Activated naive CD4-positive, alpha-beta T cell treated with Interleukin-2 at 50 U/mL for 16 hours (primary cell): ENCODE measurements at places on chromosomes 6 and 20.

DNA sequence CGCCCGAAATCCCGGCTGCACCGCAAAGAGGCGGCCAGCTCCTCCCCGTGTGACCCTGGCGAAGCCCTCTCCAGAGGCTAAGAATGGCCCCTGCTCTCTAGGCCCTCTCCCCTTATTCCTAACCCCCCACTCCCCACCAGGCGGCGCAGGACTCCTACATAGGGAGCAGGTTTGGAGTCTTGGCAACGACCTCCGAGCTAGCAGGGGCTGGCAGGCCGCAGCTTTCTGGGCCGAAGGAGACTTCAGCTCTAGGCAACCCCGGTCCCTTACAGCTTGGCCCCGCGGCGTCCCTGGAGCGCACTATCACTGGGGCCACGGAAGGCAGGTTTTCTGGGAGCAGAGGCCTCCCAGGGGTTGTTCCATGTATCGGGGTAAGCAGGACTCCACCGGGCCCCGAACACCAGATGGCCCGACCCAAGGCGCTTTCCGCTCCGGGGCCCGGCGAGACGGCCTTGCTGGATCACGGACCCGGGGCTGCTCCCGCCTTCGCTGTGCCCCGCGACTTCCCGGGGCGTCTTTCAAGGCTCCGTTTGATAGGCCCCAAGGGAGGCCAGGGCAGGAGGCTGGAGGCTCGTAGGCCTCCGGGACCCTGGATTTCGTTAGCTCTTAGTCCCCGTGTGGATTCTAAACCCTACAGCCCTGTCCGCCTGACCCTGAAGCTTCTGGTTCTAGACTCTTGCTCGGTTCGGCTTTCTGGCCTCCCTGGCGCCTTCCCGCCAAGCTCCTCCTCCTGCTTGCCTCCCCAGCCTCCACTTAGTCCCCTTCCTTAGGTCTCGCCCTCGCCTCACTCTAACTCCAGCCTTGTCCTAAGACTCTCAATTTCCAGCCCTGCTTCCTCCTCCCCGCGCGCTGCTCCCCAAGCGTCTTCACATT lies 1.9 kb downstream of the SLC32A1 start:
- DNase-seq, result peak; percentile 50

DNA sequence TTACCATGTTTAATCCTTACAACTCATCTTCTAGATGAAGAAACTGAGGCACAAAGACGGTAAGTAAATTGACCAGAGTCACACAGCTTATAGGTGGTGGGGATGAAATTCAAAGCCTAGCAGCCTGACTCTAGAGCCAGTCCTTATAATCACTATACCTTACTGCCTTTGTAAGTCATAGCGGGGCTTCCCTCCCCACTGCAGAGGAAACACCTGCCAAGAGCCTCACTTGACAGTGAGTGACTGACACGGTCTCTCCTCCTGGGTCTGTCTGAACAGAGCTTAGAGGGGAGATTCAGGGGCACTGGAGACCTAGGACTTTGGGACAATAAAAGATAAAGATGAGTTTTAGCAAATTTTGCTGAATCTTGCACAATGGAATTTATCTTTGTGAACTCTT lies 12.8 kb downstream of the SUN5 start:
- no peak for DNase-seq

DNA sequence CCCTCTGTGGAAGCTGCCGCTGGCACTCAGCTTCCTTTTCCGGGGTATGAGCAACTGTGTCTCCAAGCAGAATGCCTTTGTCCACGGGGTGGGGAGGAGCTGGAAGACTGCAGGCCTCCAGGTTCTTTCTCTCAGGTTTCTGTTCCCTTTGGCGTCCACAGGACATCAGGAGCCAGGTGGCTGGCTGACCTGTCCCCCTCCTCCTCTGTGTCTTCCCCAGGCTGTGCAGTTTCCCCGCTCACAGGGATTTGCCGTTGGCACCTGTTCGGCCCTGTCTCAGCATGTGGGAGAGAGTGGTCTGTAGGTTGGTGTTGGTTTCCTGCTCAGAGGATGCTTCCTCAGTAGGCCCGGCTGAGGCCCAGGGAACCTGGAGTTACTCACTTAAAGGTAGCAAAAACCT lies 43.5 kb downstream of the CDS2 start:
- no peak for DNase-seq

GRCh38 chr20:62738025-62738881 lies 29.6 kb downstream of the NTSR1 start:
- no peak for DNase-seq
